HFF-Myc (cell line): ENCODE measurements at places on chromosomes 16 and 17.

- no peak for DNase-seq
Measured at GRCh38 chr17:35056013-35056412, 7.5 kb downstream of the RFFL start.

- no peak for DNase-seq
Measured at GRCh38 chr16:73298562-73298961, 250.6 kb upstream of the ZFHX3 start.

- no peak for DNase-seq
Measured at GRCh38 chr17:3917391-3917931, 1.2 kb upstream of the P2RX1 start.

GRCh38 chr16:85908444-85908843 lies 9.5 kb downstream of the IRF8 start:
- no peak for DNase-seq
